Endothelial cell (in vitro differentiated cells): ENCODE measurements at places on chromosomes 2 and 18.
A peak's percentile ranks its signal among the peaks of the same experiment; 100 is the strongest.

DNA sequence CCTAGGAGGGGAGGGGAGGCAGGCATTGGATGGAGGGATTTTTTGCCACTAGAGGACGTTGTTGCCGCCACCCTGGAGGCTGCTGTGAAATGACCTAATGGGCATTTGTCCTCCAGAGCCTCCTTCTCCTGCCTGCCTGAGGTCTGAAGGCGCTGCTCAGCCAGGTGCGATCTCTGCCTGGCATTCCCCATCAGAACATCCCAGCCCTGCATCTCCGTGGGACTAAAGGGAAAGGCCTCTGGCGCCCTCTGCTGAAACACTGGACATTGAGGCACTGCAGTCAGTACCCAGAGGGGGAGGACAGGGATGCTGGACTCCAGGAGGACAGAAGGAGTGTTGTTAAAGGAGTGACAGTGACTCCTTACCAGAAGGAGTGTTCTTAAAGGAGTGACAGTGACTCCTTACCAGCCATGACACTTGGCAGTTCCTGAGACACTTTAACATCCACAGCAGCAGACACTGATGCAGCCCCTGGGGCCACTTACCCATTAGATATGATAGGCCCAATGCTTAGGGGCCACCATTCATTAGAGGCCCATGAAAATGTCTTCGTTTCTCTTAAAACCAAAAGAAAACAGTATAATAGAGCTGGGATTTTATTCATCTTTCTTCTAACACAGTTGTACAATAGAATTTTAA is 17.0 kb downstream of the THNSL2 start:
- peak; percentile 77 for DNase-seq

DNA sequence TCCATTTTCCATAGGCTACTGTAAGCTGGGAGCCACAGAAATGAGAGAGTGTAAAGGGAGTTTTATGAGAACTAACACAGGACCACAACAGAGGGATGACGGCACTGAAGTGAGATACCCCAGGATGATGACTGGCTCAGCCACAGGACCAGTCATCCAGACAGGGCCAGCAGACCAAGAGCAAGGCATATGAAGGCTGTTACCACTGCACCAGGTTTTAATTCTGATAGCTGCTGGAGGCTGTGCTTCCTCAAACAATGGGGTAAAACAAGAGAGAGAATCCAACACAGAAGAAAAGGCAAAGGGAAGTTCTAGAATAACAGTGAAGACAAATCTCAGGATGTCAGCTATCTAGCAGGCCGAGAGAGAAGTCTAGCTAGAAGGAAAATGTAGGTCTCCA is 94.9 kb downstream of the BCL2 start:
- no peak for DNase-seq

DNA sequence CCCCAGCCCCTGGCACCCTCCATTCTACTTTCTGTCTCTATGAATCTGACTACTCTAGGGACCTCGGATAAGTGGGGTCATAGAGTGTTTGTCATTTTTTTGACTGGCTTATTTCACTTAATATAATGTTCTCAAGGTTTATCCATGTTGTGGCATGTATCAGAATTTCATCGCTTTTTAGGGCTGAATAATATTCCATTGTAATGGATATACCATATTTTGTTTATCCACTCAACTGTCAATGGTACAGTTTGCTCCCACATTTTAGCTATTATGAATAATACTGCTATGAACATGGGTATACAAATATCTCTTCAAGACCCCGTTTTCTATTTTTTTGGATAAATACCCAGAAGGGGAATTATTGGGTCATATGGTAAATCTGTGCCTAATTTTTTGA is 7.4 kb downstream of the TRAF3IP1 start:
- DNase-seq: no peak

DNA sequence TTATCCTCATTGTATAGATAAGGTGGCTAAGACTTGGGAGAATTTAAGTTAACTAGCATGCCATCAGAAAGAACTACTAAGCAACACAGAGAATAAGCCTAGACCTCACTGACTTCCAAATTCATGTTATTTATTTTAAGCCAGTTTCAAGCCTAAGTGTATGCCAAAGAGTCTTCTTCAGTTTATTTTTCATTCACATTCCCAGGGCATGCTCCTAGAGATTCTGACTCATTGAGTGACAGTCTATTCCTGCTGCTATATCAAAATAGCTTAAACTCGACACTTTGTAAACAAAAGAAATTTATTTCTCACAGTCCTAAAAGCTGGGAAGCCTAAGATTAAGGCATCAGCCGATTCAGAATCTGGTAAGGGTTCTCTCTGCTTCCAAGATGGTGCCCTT is 467.1 kb downstream of the MBD2 start:
- no peak for DNase-seq

- DNase-seq: no peak
These were observed 85.5 kb downstream of the TRIM43 start for GRCh38 chr2:95677346-95677745.
